ENCODE measurements at places on chromosomes 6 and 20. TPM values are rescaled to one million over a fixed set of nuclear protein-coding genes. Genes with fewer than 3 reads are reported as not detected.

HLA-DPA1 gene
- 35.8 TPM for total RNA-seq

ACTR5 gene
- 3.0 TPM for total RNA-seq

C20orf202 gene
- total RNA-seq = 0.13 TPM

TMC2 gene
- total RNA-seq = not detected

SIRPG gene
- not detected for total RNA-seq

DUSP15 gene
- total RNA-seq = 3.4 TPM

SLC22A7 gene
- total RNA-seq = not detected

WFDC10B gene
- not detected for total RNA-seq

BNIP5 gene
- total RNA-seq = not detected

THEMIS gene
- total RNA-seq = 0.08 TPM

HTR1B gene
- total RNA-seq = 0.11 TPM

DLGAP4 gene
- total RNA-seq = 95.2 TPM

MAP7 gene
- 1.5 TPM for total RNA-seq

ADGB gene
- not detected for total RNA-seq

SALL4 gene
- 0.08 TPM for total RNA-seq

KCNK17 gene
- 0.38 TPM for total RNA-seq

All from cardiac septum (tissue), 1 donor.